IPS DF 19.7 (cell line): ENCODE measurements at places on chromosomes 12 and 14.

- DNase-seq, result no peak
These were observed 108.8 kb downstream of the PRKCH start for GRCh38 chr14:61430066-61430757.

GRCh38 chr12:4281173-4281654 lies 7.7 kb downstream of the CCND2 start:
- DNase-seq, result no peak

- no peak for DNase-seq
These were observed 601 bp downstream of the MDGA2 start for GRCh38 chr14:47674543-47675465.

DNA sequence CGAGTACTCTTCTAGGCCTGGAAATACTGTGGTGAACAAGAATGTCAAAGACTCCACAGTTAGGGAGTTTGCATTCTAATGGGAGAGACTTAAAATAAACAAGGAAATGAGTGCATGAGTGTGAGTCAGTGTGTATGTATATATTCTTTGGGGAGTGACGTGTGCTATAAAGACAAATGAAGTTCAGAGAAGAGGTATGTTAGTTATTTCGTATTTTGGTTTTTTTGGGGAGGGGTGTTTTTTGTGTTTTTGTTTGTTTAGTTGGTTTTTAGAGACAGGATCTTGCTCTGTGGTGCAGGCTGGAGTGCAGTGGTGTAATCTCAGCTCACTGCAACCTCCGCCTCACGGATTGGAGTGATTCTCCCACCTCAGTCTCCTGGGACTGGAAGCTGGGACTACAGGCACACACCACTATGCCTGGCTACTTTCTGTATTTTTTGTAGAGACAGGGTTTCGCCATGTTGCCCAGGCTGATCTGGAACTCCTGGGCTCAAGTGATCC lies 74.3 kb downstream of the SRGAP1 start:
- DNase-seq, result no peak

DNA sequence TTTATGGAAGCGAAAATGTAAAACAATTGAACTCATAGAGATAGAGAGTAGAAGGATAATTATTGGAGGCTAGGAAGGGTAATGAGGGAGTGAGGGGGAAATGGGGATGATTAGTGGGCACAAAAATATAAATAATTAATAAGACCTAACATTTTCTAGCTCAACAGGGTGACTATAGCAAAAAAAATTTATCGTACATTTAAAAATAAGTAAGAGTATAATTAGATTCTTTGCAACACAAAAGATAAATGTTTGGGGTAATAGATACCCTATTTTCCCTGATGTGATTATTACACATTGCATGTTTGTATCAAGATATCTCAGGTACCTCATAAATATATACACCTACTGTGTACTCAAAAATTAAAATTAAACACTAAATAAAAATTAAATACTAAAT lies 1070.0 kb downstream of the LRFN5 start:
- no peak for DNase-seq

DNA sequence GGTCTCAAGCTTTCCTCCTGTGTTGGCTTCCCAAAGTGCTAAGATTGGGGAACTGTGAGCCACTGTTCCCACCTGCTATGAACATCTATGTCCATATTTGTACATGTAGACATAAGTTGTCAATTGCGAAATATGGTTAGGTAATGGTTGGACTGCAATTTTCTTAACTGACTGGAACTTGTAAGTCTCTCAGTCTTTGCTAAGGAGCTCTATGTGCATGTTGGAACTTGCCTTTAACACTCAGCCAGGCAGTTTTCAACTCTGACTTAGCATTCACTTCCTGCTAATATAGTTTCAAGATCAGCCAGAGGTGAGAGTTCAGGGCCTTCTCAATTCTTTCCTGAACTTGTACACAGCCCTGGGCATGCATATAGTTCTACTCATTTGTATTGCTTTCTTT lies 44.5 kb upstream of the EEA1 start:
- DNase-seq, result no peak

DNA sequence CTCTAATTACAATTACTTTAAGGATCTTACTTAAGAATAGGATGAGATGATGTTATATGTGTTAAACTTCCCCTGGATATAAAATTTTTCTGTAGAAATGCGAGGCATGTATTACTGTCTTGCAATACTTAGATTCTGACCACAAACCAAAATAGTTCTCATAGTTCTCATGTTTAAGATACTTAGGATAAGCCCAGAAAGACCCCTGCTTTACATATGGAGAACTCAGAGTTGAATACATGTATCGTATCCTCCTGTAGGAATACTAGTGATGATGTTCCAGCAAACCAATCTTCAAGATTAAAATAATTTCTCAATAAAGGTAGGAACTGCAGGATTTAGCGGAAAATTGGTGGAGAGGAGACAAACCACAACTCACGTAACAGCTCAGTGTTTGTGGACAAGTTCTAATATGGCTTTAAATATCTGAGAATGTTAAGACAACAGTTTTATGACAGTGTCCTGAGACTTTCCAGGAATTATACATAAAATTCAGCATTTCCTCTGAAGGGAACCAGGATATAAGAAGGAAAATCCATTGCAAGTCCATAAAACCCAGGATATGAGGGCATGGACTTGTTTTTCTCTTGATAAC lies 114.7 kb upstream of the CRY1 start:
- DNase-seq, result no peak

DNA sequence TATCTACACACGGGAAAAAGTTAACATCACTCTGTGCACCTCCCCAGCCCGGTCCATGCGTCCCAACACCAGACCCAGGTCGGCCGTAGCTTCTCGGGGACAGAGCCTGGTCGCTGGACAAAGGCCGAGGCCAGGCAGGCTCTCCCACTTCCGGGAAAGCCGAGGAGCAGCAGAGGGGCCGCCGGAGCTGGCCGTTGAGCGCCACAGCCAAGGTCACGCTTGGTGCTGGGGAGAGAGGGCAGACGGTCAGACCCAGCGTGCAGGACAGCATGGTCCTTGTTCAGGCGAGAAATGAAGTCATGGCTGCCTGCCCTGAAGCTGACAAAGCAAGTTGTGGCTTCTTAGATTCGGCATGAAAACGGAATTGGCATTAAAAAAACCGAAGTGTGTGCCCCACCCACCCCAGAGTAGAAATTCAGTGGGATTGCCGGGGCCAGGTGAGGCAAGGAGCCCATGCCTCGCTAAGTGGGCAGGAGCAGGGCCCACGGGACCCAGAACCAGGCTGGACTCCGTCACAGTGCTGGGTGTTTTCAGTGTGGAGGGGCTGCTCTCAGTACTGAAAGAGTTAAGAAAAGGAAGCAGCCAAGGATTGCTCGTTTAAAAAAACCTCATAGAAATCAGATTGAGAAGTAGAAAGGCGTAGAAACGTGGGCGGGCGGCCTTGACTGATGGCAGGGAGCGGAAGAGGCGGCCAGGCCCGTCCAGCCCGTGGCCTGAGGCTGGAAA lies 4.3 kb downstream of the ARL6IP4 start:
- DNase-seq, result no peak

DNA sequence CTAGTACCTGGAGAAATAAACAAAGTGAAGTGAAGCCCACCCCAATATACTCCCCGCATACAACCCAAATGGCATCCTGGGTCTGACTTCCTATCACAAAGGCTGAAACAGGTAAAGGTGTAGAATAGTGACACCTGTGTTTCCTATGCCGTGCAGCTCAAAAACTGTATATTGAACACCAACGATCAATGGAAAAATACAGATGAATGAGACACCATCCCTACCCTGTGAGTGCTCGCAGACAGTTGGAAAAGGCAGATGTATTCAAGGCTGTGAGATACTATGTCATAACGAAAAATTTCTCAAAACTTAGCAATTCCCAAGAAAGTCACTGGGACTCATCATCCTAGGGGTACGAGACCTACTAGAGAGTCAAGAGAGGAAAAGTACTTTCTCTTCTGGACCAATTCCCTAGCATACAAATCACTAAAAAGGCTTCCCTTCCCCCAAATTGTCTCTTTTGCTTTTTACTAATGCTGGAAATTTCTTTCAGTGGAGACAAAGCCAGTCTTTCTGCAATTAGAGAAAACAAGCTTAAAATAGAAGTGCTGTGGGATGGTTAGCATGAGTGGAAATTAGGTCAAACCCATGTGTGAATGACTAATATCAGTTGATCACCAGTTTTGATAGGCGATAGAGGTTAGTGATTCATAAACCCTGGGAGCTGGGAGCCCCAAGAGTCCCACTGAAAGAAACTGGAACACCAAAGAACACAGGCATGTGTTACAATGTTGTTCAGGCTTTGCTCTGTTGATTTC lies 249.7 kb downstream of the SPTSSA start:
- DNase-seq, result no peak

- DNase-seq, result no peak
These were observed 121.6 kb downstream of the TMEM132C start for GRCh38 chr12:128388461-128389000.

DNA sequence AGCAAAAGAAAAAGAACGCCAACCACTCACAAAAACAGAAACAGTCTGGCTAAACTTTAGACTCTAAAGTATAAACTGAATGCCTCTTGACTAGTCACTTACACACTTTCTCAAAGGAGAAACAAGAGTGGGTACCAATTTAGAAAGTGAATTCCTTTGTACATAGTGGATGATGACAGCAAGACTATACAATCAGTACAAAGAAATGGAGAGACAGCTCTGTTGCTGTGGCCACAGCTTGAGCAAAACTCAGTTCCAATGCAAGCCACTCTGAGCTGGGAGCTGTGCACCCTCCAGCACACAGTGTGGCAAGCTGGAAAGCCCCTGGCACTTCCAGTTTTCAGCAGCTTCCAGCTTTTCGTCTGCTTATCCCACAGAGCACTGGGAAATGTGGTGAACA lies 21.7 kb downstream of the NT5DC3 start:
- no peak for DNase-seq

GRCh38 chr12:108630481-108631207 lies 3.0 kb downstream of the SELPLG start:
- no peak for DNase-seq

DNA sequence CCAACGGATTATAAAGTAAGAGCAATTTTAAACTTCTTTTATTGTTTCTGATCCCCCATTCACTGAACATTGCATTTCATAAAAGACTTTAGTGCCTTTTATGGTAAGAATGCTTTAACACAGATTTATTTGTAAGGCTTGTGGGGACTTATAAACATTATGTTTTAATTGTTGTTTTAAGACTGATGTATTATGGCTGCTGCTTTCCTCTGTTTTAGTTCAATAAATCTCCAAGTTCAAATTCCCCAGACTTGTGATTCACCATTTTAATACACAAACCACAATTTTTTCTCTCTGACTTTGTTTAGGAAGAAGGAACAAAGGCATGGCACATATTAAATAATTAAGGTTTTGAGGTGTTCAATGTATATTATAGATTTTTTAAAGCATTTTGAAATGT lies 753.3 kb downstream of the SLC6A15 start:
- DNase-seq, result no peak

DNA sequence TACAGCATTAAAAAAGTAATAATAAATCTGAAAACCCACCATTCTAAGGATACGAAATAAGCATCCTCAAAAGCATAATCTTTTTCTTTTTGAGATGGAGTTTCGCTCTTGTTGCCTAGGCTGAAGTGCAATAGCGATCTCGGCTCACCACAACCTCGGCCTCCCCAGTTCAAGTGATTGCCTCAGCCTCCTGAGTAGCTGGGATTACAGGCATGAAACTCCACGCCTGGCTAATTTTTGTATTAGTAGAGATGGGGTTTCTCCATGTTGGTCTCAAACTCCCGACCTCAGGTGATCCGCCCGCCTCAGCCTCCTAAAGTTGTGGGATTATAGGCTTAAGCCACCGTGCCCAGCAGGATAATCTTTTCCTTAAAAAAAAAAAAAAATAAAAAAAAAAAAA lies 4.3 kb downstream of the CCNT1 start:
- DNase-seq, result no peak
